ENCODE measurements at places on chromosomes 16 and 17.

DNA sequence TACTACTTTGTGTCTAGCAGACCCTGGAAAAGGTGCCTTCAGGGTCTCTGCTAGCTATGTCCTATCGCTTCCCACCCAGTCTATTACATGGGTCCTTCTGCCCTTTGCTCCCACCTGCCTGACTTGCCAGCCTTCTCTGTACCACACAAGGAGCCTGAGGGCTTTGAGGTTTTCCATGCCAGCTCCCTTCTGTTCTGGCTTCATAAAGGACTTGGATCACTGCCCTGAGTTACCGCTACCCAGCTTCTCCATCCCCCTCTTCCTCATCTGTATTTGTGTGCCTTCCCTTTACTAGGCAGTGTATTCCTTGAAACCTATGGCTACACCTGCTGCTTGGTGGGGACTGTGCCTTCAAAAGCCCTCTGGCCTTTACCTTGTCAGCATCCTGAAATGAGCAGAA is 19.6 kb upstream of the LLGL1 start:
- H3K4me1 ChIP-seq: peaks cover under 1% of the 10 kb centered on the region
- peaks cover 23% of the 10 kb centered on the region for H3K36me3 ChIP-seq
- no peak for DNase-seq
- H3K27me3 ChIP-seq: no peaks in the 10 kb centered on the region

GRCh38 chr16:22353933-22354541 is 20.4 kb downstream of the CDR2 start:
- peaks cover 48% of the 10 kb centered on the region for H3K36me3 ChIP-seq
- DNase-seq: no peak
- peaks cover 52% of the 10 kb centered on the region for H3K4me1 ChIP-seq
- H3K4me3 ChIP-seq: no peak overlapping the region
- H3K27ac ChIP-seq: peak overlapping the region; percentile 84

DNA sequence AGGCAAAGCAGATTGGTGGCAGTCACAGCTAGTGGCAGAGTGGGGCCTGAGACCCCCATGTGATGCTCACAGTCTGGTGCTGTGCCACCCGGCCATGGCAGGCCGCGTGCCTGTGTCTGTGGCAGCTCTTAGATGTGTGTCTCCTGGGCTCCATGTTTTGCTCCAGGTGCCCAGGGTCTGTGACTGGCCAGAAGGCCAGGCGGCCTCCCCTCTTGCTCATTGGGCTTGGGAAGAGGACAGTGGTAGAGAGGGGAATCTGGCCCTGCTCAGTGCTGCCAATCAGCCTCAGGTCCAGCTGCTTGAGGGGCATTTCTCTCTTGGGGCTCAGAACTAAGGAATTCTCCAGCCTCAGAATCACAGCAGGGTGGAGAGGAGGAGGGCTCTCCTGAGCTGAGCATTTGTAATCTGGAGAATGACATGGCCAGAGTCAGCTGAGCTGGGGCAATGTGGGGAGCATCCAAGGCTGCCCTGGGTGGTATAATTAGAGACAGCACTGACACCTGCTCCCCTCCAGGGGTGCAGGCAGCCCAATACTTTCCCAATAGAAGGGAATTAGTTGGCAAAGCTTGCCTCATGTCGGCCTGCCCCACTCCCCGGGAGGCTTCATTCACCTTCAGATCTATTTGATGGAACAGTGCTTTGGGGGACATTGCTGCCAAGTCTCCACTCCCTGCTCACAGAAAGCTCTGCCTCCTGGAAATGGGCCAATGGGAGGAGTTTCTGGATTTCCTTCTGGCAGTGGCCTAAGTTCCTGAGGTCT is 2.7 kb upstream of the LASP1NB start:
- H3K27ac ChIP-seq: no peak overlapping the region
- H3K4me3 ChIP-seq: no peak overlapping the region
- DNase-seq: peak; percentile 40
- H3K4me1 ChIP-seq: peaks cover 34% of the 10 kb centered on the region

DNA sequence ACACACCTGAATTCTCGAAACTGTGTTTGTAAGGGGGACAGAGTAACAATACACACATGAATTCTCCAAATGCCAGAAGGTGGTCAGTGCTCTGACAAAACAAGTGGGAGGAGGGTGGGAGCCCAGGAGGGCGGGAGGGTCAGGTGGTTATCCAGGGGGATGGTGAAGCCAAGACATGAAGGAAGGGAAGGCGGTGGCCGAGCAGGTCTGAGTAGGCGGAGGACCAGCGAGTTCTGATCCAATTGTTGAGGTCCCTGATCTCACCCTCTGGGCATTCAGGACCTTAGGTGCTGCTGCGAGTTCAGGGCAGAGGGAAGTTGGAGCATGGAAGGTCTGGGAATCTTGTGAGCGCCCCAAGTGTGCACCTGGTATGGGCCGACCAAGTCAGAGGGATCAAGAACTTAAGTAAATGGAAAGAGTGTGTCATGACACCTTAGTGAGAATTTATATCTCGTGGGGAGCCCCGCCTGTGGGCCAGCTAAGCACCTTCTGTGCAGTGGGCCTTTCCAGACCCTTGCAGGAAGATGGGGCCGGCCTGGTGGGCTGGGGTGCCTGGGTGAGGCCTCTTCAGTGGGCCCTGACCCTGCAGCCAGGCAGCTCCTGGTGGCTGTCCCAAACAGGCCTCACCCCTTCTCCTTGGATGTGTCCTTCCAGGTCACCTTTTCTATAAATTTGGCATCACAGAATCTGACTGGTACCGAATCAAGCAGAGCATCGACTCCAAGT is 86.1 kb downstream of the NPIPB11 start:
- no peaks in the 10 kb centered on the region for H3K4me1 ChIP-seq
- H3K36me3 ChIP-seq: no peaks in the 10 kb centered on the region
- H3K4me3 ChIP-seq: no peak overlapping the region
- H3K27me3 ChIP-seq: no peaks in the 10 kb centered on the region
- no peak overlapping the region for H3K27ac ChIP-seq

- no peak overlapping the region for H3K27ac ChIP-seq
- DNase-seq: no peak
- H3K4me1 ChIP-seq: no peaks in the 10 kb centered on the region
- H3K27me3 ChIP-seq: peaks cover 19% of the 10 kb centered on the region
- H3K4me3 ChIP-seq: no peak overlapping the region
These were observed 27.2 kb downstream of the MARCHF10 start for GRCh38 chr17:62780951-62781350.

- no peaks in the 10 kb centered on the region for H3K27me3 ChIP-seq
- H3K36me3 ChIP-seq: peaks cover 50% of the 10 kb centered on the region
- peak; percentile 52 for DNase-seq
- H3K4me3 ChIP-seq: peak overlapping the region; percentile 94
- peaks cover 35% of the 10 kb centered on the region for H3K4me1 ChIP-seq
These were observed 1.7 kb upstream of the MAZ start for GRCh38 chr16:29804455-29805231.

GRCh38 chr17:21388066-21388465 is 11.9 kb downstream of the KCNJ12 start:
- no peak overlapping the region for H3K27ac ChIP-seq
- H3K27me3 ChIP-seq: peaks cover 5% of the 10 kb centered on the region
- H3K4me1 ChIP-seq: no peaks in the 10 kb centered on the region
- no peak for DNase-seq
- H3K4me3 ChIP-seq: no peak overlapping the region

DNA sequence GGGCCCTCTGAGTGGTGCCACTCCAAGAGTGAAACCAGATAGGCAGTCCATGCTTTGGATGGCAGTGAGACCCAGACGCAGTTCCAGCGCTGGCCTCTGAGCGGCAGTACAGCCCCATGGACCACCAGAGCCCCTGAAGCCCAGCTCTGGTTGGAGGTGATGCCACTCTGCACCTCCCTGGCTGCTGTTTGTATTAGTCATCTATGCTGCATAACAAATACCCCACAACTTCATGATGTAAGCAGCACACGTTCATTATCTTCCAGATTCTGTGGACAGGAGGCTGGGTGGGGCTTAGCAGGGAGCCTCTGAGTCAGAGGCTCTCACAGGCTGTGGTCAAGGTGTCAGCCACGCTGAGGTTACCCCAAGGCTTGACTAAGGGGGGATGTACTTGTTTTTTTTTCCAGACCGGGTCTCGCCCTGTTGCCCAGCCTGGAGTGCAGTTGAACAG is 5.1 kb upstream of the NME4 start:
- H3K27me3 ChIP-seq: peaks cover 10% of the 10 kb centered on the region
- peak; percentile 89 for DNase-seq
- H3K4me1 ChIP-seq: peaks cover 23% of the 10 kb centered on the region
- peaks cover 6% of the 10 kb centered on the region for H3K36me3 ChIP-seq
- H3K4me3 ChIP-seq: no peak overlapping the region

GRCh38 chr17:79695797-79696609 is 34.7 kb upstream of the ENPP7 start:
- no peaks in the 10 kb centered on the region for H3K36me3 ChIP-seq
- no peak overlapping the region for H3K27ac ChIP-seq
- H3K4me1 ChIP-seq: no peaks in the 10 kb centered on the region
- no peak for DNase-seq
- H3K27me3 ChIP-seq: peaks cover 17% of the 10 kb centered on the region

GRCh38 chr17:75459246-75459589 is 2.8 kb downstream of the TMEM94 start:
- peaks cover 37% of the 10 kb centered on the region for H3K4me1 ChIP-seq
- H3K27ac ChIP-seq: no peak overlapping the region
- no peak for DNase-seq
- no peaks in the 10 kb centered on the region for H3K27me3 ChIP-seq
- no peak overlapping the region for H3K4me3 ChIP-seq
- no peaks in the 10 kb centered on the region for H3K36me3 ChIP-seq

DNA sequence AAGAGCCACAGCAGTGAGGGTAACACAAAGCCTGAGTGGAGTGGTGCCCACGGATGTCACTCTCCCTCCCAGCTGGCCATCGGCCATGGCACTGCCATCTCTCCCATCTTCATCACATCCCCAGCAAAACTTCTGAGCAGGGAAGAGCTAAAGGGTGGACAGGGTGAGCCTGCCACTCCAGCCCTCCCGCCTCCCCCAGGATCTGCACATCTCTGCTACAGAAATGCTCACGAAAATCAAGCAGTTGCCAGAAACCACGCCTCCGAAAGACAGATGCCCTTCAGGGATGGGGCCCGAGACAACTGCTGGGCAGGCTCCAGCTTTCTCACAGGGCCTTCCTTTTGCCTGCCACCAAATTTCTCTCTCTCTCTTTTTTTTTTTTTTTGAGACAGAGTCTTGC is 3.6 kb downstream of the GRIN2C start:
- no peak overlapping the region for H3K27ac ChIP-seq
- H3K27me3 ChIP-seq: peaks cover 78% of the 10 kb centered on the region
- H3K4me1 ChIP-seq: peaks cover 3% of the 10 kb centered on the region
- H3K4me3 ChIP-seq: no peak overlapping the region
- no peak for DNase-seq

GRCh38 chr16:1779741-1780676 is 2.4 kb downstream of the SPSB3 start:
- H3K27me3 ChIP-seq: no peaks in the 10 kb centered on the region
- no peak for DNase-seq
- peak overlapping the region; percentile 32 for H3K4me3 ChIP-seq
- H3K4me1 ChIP-seq: peaks cover 24% of the 10 kb centered on the region
- H3K36me3 ChIP-seq: no peaks in the 10 kb centered on the region
- H3K27ac ChIP-seq: no peak overlapping the region

DNA sequence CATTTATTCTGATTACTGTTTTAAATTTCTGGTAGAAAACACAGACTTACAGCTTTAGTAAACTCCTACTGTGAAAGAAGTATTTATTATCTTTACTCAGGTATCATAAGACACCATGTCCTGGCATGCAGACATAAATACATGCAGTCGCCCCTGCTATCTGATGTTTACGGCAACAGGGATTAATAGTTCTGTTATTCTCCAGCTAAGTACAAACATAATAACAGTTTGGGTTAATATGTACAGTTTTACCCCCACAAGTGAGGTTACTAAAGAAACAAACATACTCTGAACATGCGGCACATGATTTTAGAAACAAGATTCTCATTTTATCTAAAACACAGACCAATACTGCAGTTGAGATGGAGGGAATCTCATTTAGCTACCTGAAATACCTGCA is 170.8 kb downstream of the ABCA8 start:
- H3K4me1 ChIP-seq: no peaks in the 10 kb centered on the region
- H3K27ac ChIP-seq: no peak overlapping the region
- DNase-seq: no peak
- H3K4me3 ChIP-seq: no peak overlapping the region
- H3K36me3 ChIP-seq: no peaks in the 10 kb centered on the region

- no peaks in the 10 kb centered on the region for H3K36me3 ChIP-seq
- H3K27ac ChIP-seq: no peak overlapping the region
- DNase-seq: no peak
- no peaks in the 10 kb centered on the region for H3K4me1 ChIP-seq
These were observed 31.9 kb downstream of the UBE2O start for GRCh38 chr17:76421044-76421407.

GRCh38 chr16:82735673-82736091 is 108.9 kb downstream of the CDH13 start:
- H3K4me1 ChIP-seq: peaks cover 2% of the 10 kb centered on the region
- no peaks in the 10 kb centered on the region for H3K36me3 ChIP-seq
- DNase-seq: no peak
- H3K27me3 ChIP-seq: peaks cover 2% of the 10 kb centered on the region
- H3K4me3 ChIP-seq: no peak overlapping the region

DNA sequence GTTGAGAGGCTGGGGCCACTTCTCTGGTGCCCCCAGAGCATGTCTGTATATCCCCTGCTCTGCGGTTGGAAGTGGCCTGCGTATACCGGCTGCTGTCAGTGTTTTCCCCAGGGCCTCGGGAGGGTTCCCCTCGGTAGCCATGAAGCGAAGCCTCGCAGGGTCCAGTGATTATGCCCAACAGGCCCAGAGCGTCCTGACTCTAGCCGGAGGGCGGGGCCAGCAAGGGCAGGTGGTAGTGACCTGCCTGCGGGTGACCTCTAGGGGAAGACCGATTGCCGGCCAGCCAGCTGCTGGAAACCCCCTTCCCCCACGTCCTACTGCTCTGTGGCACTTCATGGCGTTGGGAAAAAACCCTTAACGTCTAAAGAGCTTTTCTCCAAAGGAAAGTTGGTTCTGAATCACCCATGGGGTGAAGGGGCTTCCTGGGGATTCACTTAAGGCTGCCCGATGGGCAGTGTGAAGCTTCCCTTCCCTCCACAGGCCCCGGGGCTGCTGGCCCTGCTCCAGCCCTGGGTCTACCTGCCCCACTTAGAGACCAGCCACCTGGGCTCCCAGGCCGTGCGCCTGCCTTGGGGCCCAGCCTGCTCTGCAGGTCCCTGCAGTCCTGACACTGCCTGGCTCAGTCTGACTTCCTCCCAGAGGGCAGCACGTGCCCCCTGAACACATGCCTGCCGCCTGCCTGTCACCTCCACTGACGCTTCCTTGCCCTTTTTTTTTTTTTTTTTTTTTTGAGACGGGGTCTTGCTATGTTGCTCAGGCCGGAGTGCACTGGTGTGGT is 72.8 kb downstream of the SOCS1 start:
- DNase-seq: no peak
- peaks cover 52% of the 10 kb centered on the region for H3K4me1 ChIP-seq
- no peak overlapping the region for H3K27ac ChIP-seq
- no peaks in the 10 kb centered on the region for H3K27me3 ChIP-seq
- no peak overlapping the region for H3K4me3 ChIP-seq
